ENCODE measurements at places on chromosomes 5 and 9.

DNA sequence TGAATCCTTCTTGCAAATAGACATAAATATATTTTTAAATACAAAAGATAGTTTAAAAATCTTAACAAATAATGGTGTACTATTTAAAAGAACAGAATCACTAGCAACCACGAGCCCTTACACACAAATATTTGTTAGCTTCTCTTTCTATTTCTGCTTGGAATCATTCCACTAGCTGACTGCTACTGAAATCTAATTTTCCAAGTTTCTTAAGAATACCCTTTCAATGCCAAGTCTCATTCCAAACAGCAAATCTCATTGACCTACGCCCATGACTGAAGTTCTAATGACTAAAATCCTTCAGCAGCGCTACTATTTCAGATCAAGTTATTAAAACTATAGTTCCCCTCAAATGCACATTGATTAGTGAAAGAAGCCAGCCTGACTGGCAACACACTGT lies 13.2 kb upstream of the PPP1R2B start:
- DNase-seq = no peak

GRCh38 chr9:127873223-127873691 lies 4.2 kb downstream of the AK1 start:
- no peak for DNase-seq

DNA sequence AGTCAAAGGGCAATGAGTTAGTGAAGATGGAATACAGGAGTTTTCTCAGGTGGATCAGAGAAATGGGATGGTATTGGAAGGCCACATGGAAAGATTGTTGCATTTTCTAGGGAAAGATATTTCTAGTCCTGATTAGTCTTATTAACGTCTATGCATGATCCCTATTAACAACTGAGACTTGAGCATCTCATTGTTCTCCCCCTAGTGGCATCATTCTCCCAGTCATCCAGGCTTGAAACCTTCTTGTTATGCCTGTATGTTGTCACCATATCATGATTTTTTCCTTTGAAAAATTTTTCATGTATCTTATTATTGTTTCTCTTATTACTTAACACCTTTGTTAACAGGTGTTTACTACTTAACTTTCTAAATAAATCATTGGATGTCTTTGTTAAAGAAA lies 34.4 kb downstream of the KIF2A start:
- no peak for DNase-seq

GRCh38 chr5:2751592-2752021 lies at the start of gene IRX2:
TSS of gene IRX2 (minus strand) at chr5:2751677. CDS start at chr5:2751413, 264 bp downstream.
- no peak for DNase-seq

GRCh38 chr9:12091865-12092527 lies 601.2 kb upstream of the TYRP1 start:
- DNase-seq = no peak

DNA sequence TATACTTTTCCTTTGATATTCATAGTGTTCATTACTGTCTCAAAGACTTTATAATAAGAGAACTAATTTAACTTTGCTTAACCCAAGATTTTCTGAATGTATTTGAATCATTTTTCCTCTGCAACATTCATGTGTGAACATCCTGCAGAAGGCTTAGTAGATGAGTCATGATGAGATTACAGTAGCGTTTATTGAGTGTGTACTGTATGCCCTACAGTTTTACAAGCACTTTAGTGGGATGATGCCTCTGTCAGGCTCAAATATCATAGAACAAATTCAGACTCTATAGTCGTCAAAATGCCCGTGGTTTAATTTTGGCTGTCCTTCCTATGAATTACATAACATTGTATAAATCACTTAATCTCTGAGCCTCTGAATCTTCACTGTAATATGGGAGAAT lies 41.2 kb downstream of the FYB1 start:
- no peak for DNase-seq

DNA sequence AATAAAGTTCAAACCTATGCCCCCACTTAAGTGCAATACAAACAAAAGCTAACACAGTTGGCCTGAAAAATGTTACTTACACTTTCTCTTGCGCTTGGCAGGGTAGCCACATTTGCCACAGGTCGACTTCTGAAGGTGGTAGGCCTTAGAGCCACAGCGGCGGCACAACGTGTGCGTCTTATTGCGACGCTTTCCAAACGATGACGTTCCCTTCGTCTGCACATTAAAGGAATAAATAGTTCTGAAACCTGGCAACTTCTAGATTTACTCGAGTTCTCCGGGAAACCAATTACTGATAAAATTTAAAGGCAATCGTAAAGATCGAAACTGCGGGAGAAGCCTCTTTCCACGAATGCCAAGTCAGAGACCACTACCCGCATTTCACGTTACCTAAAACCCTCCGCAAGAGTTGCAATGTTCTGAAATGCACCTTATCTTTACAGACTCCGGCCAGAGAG lies 602 bp downstream of the RPL37 start:
- no peak for DNase-seq

DNA sequence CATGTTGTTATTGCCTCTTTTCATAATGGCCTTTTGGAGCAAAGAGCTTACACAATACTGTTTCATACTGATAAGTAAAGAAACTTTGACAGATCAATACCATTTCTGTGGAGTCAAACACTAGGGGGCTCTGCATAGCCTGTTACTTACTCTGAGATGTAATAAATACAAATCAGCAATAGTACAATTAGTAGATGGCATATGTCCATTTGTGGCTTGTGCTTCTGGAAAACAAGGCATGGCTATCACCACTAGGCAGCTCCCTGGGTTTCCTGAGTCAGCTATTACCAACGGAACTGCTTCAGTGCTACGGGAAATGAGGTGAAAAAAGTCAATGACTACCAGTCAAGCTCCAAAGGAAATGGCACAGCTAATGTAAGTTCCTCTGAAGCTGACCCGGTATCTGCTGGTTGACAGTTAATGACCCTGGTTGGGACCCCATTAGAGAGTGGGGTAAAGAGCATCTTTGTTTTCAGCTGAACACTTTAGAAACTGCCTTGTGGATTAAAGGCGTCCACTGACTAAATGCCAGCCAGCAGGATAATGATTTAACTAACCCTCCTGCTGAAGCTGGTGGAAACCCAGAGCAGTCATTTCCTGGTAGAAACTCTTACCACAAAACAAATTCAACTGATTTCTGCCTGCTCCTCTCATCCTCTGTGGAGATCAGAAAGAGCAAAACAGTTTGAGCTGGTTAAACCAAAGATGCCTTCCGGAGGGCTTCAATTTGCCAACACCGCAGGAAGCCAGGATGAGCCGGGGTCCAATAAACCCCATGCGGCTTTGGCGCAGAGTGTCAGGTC lies 69.0 kb upstream of the FAM169A start:
- no peak for DNase-seq

- no peak for DNase-seq
These were observed 9.7 kb downstream of the PTGER4 start for GRCh38 chr5:40689438-40689837.

GRCh38 chr5:101897914-101898313 lies 398.2 kb downstream of the SLCO4C1 start:
- DNase-seq = no peak

GRCh38 chr9:703392-703791 lies 138.1 kb upstream of the DMRT1 start:
- DNase-seq = no peak

DNA sequence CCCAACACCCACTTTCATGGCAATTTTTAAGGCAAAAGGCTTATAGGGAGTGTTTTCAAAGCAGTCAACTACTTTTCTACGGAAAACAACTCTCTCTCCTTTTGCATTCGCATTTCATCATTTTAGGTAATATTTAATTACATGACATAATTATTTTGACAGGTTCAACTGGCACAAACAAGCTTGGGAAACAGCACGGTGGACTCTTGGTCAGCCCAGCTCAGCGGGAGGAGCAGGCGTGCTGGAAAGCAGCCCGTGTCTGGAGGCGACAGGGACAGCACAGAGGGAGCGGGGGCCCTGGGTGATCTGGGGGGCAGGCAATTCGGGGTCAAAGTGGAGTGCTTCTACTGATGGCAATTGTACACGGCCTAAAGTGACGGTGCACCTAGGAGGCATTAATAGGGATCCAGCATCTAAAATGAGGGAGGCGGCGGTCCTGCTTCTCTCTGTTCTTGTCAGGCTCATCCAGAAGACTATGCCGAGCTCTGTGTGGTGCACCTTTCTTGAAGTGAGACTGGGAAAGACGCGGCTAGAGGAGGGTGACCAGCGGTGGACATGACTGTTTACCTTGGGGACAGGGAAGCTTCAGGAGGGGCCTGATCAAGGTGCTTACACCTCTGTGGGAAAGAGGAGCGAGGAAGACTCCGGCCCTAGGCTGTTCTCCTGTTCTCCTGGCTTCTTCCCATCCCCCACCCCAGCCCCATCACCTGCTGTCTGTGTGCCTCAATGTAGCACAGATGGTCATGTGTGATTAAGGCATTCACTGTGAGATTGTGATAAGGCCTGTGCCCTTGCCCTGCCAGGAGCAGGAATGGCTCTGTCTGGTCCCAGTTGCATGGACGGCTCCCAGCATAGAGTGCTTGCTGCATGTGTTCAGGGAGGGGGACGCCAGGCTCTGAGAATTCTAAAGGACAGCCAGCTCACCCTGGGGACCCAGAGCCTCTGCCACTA lies 3.4 kb downstream of the MYMK start:
- no peak for DNase-seq

- DNase-seq = no peak
These were observed 58.3 kb downstream of the EGFLAM start for GRCh38 chr5:38316544-38317224.

DNA sequence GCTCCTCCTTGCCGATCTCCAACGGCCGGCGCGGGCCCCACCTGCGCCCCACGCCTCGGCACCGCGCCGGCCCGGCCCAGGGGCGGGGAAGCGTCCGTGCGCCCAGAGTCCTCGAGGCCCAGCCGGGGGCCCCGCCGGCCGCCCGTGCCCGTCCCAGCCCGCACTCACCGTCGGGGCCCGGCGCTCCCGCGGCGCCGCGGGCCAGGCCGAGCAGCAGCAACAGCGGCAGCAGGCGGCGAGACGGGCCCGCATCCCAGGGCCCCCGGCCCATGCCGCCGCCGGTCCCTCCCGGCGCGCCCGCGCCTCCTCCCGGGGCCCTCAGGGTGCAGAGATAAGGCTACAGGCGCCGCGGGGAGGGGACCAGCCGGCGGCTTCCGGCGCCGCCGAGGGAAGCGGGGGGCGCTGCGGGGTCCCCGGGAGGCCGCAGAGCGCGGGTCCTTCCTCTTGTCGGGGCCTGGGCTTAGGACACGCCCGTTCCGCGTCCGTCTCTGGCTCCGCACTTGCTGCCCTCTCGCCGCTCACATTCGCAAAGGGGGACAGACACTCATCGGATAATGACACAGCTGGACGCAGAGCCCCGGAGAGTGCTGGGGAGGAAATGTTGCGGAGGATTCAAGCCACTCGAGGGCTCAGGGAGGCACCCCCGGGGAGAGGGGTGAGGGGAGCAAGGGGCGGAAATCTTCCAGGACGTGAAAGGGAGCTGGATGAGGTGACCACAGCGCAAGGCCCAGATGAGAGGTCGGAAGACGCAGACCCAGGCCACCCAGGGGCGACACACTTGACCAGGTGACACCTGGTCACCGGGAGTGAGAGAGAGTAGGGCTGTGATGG lies at the start of gene SUSD1:
TSS of gene SUSD1 (minus strand) at position 333 of the 831 bp plus-strand sequence. CDS start at position 271, 62 bp downstream.
- no peak for DNase-seq

DNA sequence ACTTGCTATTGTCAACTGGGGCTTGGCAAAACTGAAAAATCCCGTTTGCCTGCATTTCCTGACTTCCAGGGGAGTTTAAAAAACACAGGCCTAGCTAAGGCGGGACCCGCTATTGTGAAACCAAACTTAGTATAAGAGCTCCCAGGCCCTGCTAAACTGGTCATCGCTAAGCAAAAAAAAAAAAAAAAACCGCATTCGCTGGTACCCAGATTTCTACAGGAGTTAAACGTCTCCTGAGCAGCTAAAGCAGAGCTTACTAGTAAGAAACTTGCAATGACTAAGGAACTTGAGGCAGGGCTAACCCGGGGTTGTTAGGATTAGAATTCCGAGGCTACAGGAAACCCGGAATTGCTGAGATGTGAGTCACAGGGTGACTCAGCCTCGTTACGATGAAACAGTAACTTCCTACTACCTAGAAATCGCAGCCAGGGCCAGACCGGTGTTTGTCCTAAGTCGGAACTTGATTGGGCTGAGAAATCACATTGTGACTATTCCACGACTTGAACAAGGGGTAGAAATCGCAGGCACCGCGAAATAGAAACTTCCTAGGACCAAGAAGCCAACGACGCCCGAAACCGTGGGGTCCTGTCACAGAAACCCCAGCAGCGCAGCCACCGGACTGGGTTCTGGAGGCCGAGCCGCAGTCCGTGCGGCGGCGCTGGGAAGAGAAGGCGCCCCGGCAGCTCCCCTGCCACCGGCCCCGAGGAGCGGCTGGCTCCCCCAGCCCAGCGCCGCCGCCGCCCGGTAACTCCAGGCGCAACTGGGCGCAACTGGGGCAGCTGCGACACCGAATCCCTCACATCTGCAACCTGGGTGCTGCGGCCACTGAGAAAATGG lies 89.4 kb downstream of the ANXA2R start:
- peak; percentile 21 for DNase-seq

GRCh38 chr9:105114318-105114717 lies 130.1 kb upstream of the SLC44A1 start:
- no peak for DNase-seq

GRCh38 chr5:82340799-82341198 lies 62.6 kb upstream of the RPS23 start:
- no peak for DNase-seq

- DNase-seq = no peak
These were observed 3.4 kb downstream of the NOTCH1 start for GRCh38 chr9:136542241-136543040.

GRCh38 chr9:78443946-78444345 lies 147.0 kb downstream of the PSAT1 start:
- no peak for DNase-seq

DNA sequence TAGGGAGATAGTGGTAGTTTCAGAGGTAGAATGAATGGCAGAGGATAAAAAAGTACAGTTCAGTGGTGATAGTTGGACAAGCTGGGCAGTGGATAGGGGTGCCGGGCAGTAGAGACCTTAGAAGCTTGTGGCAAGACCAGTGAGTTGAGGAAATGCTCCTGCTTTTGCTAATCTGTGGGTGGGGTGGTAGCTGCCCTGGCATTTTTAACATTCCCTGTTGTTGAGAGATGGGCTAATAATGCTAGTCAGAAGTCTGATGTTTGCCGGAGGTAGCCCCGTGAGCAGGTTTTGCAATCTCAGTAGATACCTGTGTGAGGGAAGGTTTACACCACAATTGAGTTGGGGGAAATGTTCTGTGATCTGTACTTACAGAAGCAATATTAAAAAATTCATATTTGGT lies 91.1 kb downstream of the TRIO start:
- no peak for DNase-seq

- no peak for DNase-seq
These were observed 17.5 kb downstream of the C9orf57 start for GRCh38 chr9:72042928-72043327.

DNA sequence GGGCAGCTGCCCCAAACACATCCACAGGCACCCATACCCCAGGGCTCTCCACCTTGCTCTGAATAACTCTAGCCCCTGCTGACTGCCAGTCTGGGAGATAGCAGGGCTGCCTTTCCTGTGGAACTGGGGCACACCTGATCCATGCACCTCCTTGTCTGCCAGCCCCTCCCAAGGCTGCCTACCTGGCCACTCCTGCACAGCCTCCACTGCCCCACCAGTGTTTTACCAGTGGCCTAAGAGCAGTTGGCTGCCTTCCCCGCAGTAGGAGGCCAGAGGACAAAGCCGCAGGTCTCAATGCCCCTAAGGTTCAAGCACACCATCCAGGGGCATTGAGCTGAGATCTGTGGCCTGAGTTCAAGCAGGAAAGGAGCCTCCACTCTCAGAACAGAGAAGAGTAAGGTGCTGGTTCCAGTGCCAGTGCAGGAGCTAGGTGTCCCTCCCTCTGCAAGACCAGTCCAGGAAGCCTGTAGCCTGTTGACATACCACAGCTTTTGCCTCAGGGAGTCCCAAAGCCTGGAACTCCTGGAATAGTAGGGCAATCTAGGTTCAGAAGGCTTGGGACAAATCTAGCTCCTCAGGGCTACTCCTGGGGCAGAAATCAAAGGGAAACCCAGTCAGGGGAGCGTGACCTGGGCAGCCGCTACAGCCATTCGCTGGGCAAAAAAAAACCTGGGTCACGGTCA lies 514.5 kb upstream of the PTGER4 start:
- no peak for DNase-seq
